ENCODE measurements at places on chromosomes 13 and 19.

GRCh38 chr19:49497047-49497788 lies 984 bp downstream of the RPS11 start:
- no peak for DNase-seq

DNA sequence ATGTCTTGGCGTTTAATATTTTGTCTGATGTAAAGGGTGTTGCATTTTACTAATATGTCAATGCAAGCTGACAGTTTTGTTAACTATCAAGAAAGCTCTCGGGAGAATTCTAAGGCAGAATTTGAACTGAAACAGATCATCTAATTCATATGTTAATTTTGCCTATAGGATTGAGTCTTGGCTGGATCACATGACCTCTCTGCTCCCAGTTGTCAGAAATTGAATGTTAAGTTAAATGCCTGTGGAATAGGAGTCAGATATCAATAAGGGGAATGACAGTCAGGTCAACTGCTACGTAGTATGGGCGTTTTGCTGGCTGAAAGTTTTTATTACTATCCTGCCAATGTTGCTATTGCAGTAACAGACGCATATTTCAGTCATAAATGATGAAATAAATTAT lies 358.5 kb downstream of the MYO16 start:
- no peak for DNase-seq

GRCh38 chr19:48513289-48514122 lies 1.9 kb upstream of the LMTK3 start:
- DNase-seq, result no peak

DNA sequence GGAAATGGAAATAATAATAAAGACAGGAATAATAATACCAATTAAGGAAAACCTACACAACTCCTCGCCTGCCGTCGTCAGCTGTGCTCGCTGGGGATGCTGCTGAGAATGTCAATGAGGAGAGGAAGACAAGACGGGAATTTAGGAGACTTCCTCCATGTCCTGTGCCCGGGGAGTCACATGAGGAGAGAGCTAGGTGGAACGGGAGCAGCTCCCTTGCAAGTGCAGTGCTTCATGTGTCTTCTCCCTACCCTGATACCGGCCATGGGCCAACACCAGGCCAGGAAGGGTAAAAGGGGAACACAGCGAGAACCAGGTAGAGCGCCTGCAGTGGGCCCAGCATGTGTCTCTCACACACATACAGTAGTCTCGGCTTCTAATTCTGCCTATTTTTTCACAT lies 11.8 kb downstream of the DOCK9 start:
- DNase-seq, result no peak

DNA sequence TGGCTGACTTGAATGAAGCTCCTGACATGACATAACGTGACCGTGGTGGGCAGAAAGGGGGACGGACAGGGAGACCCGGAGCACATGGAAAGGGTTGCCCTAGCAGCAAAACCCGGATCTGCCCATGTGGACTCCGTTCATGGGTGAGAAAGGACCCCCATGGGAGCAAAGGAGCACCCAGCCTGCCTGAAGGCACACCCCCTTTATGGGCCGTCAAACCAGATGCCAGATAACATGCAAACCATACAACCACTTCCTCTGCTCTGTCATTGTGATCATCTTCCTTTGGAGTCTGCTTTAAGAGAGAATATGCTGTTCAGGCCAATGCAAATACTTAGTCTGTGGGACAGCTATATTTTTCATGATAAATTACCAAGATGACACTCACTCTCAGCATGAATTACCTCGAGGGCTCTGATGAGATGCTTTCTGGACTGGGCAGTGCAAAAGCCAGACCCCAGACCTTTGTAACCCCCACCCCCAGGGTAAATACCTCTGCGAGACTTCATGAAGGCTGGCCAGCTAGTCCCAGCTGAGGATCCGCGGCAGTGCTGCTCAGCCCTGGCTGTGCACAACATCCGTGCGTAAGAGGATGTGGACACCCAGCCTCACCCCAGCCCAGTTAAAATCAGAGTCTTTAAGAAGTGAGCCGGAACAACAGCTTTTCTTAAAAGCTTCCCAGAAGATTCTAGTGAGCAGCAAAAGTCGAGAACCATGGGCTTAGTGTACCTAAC lies 126.6 kb downstream of the USP12 start:
- DNase-seq, result no peak

DNA sequence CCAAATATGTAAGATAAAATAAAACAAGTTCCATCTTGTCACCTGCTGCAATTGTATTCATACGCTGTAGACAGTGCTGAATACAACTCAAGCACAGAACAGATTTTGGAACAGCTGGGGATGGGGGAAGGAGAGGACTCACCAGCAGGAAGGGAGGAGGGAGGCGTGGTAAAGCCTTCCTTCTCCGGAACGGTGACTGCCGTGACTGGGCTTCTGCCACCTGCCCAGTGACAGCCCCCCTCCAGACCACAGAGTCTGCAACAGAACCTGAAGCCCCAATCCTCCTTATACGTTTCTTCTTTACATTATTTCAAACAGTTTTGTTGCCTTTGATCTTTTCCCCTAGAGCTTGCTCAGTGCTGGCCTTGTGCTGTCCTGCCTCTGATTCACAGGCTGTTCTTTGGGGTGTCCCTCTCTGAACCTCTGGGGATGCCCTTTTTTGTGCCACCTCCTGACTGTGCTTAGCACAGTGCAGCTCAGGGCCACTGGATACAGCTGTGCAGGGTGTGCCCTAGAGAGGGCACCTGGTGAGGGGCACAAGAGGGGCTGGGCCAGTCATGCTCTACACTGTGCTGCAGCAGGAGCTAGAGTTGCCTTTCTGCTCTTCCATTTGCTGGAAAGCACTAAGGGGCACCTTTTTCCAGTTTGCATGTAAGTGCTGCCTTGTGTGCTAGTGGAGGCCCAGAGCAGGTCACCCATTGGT lies 213.0 kb downstream of the ZIC5 start:
- no peak for DNase-seq

DNA sequence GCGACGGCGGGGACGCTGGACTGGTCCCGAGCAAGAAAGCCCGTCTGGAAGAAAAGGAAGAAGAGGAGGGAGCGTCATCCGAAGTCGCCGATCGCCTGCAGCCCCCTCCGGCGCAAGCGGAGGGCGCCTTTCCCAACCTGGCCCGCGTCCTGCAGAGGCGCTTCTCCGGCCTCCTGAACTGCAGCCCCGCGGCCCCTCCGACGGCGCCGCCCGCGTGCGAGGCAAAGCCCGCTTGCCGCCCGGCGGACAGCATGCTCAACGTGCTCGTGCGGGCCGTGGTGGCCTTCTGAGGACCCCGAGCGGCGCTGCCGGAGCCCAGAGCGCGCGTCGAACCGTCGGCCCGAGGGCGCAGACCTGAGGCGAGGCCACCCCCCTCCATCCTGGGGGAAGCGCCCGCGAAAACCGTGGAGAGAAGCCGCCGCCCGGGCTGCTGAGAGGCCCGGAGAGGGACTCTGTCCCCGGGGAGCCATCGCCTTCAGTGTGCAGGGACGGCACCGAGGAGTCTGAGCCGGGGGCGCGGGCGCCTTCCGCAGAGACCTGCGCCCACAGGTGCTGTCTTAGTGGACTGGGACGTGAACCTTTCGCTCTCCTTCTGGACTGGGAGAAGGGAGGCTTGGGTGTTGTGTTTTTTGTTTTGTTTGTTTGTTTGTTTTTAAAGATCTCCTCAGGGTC lies 3.5 kb downstream of the IER2 start:
- no peak for DNase-seq

DNA sequence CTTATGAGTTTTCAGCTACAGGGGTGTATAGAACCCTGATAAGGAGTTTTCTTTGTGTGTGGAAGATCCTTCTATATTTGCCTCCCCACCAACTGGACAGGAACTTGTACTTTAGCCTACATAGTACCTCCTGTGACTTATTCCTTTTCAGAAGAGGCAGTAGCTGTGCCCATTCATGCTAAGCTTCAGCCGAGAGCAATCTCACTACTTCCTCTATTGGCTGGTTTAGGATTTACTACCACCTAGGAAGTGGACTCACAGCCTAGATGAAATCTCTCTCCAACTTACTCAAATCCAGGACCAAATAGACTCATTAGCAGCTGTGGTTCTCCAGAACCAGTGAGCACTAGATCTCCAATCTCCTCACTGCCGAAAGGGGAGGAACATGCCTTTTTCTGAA lies 2.3 kb upstream of the REX1BD start:
- DNase-seq, result no peak

- DNase-seq, result no peak
Measured at GRCh38 chr13:71727662-71728061, 139.3 kb downstream of the DACH1 start.

GRCh38 chr19:35231956-35232645 lies 3.6 kb upstream of the FAM187B start:
- DNase-seq, result peak; percentile 76

- no peak for DNase-seq
Measured at GRCh38 chr13:23432626-23433025, 876 bp downstream of the SACS start.

GRCh38 chr13:110377178-110377825 lies 70.2 kb downstream of the COL4A2 start:
- no peak for DNase-seq

DNA sequence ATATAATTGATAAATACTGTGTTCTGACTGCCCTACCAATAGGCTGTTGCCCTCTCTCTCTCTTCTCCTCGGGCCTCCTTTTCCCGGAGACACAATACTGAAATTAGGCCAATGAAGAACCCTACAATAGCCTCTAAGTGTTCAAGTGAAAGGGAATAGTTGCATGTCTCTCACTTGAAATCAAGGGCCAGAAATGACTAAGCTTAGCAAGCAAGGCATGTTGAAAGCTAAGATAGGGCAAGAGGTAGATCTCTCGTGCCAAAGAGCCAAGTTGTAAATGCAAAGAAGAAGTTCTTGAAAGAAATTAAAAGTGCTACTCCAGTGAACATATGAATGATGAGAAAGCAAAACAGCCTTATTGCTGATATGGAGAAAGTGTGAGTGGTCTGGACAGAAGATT lies 13.3 kb downstream of the KATNAL1 start:
- DNase-seq, result no peak

DNA sequence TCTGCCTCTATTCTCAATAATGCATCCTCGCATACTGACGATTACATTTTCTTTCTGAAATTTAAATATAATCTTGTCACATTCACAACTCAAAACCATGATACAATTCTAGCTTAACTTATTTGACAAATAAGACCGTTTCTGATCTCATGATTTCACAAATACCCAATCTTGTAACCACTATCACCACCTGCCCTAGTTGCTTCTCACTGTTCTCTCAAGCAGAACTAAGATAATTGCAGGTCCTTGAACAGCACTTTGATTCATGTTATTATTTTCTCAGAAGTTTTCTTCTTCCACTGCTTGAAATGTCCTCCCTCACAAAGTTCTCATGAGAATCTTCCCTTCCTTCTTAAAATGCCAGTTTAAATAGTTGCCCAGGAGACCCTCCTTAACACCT lies 211.4 kb downstream of the PCDH9 start:
- no peak for DNase-seq

GRCh38 chr19:39405261-39405957 lies 1.2 kb upstream of the ZFP36 start:
- DNase-seq, result no peak

DNA sequence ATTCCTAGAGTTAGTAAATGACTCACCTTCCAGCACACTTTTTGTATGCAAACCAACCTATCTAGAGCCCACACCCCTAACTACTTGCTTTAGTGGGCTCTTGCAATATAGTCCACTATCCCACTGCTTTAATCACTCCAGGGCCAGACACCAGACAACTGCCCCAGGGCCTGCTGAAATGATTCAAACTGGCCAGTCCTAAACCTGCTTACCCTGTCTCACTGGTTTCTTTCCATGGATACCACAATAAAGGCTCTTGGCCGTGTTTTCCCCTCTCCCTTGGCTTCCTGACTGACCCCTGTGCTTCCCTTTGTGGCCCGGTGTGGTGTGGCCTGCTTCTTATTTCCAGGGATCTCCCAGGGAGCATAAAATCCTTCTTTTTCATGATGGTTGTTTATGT lies 14.6 kb downstream of the HS6ST3 start:
- no peak for DNase-seq

- DNase-seq, result no peak
Measured at GRCh38 chr13:44951184-44951583, 38.1 kb downstream of the NUFIP1 start.

DNA sequence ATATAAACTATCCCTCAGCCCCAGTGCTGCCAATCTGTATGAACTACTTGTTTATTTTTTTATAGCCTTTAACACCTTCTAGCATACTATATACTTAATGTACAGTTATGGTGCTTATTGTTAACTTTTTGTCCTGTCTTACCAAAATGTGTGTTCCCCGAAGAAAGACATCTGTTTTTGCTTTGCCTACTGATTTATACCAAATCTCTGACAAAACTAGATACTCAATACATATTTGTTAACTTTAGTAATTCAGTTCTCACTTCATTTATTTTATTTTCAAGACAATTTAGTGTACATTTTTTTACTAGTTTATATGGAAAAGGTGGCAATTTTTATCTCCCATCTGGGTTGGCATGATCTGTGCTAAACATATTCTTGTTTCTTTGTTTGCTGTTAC lies 824.3 kb upstream of the ATXN8OS start:
- no peak for DNase-seq

DNA sequence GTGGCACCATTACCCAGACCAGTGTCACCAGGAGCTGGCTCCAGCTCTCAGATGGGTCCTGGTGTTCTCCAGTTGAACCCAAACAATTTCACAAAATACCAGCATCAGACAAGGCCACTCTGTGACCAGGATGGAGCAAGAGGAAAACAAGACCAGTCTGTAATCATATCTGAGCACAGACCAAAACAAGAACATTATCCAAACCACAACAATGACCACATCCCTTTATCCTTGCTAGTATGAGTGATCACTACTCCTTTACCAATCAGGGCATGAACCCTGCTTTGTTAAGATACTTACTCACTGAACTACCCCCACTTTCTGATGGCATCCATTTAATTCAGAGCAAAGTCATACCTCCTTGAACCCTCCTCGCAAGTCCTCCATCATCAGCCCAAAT lies 145.9 kb downstream of the NUFIP1 start:
- no peak for DNase-seq

DNA sequence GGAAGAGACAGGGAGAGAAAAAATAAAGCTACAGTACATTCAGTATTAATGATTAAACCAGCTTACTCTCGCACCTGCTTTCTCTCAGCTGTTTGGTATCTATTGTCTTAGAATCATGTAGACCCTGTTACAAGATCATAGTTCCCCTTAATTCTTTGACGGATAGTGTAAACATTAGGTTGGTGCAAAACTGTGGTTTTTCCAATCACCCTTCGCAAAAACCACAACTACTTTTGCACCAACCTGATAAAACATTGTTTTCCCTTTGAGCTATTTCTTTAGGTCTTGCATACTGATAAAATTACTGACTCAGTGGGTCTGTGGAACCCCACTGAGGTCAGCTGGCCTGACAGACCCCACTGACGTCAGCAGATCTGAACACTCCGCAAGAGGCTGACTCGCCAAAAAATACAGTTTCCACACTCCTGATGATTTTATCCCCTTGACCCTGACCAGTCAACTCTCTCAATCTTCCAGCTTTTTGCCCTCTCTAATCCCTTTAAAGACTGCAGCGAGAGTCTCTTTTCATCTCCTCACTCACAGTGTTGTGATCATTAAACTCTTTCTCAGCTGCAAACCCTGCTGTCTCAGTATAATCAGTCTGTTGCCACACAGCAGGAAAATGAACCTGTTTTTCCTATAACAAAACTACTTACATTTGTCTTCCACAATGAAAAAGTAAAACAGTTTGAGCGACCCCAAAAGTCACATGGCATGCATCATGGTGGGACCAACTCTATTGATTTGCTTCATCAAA lies 123.9 kb downstream of the SLITRK6 start:
- no peak for DNase-seq

GRCh38 chr13:90315061-90315460 lies 1032.4 kb upstream of the MIR17HG start:
- DNase-seq, result no peak

- no peak for DNase-seq
Measured at GRCh38 chr13:110576736-110577476, 15.4 kb upstream of the RAB20 start.

Measured in mesenteric fat pad (tissue), 1 donor.